Nephron progenitor cell (in vitro differentiated cells): ENCODE measurements at places on chromosomes 11 and 22.

- DNase-seq, result no peak
These were observed 2.4 kb downstream of the KAT5 start for GRCh38 chr11:65714433-65714832.

GRCh38 chr11:106523921-106524320, 446.5 kb downstream of the AASDHPPT start:
- no peak for DNase-seq

DNA sequence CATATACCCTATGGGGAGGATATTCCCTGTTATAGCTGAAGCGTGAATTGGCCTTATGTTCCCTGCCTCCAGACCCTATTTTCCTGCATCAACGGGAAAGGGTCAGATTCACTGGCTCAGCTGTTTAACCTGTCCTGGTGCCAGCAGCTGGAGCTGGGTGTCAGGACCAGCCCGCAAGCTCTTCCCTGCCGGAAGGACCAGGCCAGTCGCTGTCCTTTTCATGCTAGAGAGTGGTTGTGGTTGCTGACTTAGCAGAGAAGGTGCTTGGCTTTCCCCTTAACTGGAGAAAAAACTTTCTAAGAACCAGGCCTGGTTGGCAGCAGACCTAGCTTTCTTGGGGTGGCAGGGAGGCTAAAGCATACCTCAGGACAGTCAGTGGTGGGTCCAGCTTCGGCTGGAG, 5.2 kb upstream of the SREBF2 start:
- no peak for DNase-seq

DNA sequence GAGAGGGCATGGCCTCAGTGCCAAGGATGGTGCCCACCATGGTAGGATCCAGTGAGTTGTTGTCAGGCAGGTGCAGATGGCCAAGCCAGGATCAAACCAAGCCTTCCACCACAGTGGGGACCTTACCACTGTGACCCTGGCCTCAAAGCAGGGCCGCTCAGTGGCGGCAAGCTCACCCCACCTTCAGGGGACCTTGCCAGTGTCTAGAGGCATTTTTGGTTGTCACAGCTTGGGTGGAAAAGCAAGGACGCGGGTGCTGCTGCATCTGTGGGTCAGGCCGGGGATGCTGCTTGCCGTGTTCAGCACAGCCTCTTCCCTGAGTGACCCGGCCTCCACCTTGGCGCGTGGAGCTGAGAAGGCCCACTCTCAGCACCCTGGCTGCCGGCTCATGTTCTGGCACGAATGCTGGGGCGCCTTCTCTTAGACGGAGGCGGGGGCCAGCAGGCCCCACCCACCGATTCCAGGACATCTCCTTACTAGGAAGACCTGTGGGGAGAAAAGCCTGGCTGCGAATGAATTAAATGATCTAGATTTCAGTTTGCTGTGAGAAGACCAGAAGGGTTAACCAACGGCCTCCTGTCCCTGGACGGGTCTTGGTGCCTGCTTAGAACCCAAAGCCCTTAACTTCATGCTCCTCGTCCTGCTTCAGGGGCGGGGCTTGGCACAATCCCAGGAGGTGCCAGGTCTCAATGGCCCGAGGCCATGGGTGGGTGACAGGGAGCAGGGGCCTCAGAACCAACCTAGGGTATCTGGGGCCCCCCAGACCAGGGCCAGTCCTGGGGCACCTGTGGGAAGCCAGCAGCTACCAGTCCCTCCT, 18.9 kb downstream of the TRMU start:
- DNase-seq, result no peak

DNA sequence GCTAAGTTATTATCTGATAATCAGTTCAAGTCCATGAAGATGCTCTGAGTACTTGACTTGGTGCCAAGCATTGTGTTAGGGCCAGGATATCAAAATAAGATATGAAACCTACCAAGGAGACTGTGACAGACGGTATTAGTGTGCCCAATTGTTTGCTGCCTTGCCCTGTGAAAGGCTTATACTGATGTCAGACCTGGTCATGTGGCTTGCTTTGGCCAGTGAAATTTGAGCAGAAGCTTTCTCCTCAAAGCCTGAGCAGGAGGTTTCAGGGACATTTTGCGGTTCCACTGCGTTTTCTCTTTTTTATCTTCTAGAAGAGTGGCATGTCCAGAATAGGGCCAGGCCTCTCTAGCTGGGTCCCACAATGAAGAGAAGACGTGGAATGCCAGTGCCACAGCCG, 15.8 kb upstream of the PKNOX2 start:
- no peak for DNase-seq

GRCh38 chr11:64523456-64524157, 67.4 kb upstream of the SLC22A12 start:
- no peak for DNase-seq

DNA sequence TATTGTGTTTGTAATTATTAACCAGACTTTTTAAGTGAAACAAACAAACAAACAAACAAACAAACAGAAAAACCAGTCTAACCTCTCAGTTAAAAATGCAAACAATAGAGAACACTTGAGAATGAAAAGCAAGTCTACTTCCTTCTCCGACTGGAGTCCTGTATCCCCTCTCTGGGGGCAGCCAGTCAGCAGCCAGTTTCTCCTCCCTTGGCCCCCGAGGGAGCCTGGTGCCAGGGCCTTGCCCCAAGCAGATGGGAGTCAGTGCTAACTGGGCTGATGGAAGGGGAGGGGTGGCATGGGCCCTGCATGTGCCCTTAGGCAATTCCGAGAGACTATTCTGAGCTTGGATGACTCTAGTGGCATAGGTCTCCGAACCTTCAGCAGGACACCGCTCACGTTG, 137.2 kb downstream of the GRIK4 start:
- DNase-seq, result no peak

DNA sequence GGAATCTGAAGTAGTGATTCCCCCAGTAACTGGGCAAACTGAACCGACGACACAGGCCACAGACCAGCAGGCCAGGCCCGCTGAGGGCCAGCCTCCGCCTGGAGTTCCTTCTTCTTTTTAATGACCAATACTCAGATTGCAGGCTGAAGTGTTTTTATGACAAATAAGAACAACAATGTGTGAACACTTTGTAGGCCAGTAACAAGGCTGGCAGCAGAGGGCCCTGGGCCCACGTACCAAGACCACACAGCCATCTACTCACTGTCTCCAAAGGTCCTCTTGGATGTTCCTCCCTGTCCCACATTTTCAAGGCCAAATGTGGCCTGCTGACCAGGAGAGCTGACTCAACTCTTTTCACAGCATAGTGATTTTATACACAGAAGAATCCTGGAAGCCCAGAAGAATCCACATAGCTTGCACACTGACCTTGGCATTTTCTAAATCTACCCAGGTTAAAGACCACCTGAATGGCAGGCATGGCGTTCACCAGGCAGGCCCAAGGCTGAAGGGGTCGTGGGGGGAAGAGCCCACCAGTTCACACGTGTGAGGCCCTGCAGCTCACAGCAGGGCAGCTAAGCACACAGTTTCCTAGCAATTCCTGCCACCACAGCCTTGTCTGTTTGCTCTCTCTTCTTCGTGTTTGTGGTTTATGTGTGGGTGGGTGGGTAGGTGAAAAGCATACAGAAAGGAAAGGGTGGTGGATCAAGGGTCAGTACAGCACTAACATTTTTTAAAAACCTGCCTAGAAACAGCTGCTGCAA, 13.3 kb downstream of the SMCO4 start:
- no peak for DNase-seq
